ENCODE measurements at places on chromosomes 11 and 22.

DNA sequence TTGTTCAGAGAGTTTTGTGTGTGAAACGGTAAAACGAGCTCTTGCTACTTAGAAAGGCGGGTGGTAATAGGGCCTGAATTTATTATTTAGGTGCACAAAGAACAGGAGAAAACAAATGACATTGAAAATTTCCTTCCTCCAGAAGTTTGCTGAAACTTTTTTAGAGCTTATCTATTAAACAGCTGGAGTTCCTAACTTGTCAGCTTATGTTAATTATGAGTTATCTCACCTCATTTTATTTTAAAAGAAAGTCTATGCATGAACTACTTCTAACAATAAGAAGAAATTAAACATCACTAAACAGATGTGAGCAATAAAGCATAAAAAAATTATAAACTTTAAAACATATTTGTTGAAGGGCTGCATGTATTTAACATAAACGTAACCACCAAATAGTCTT is 373.9 kb upstream of the ANO3 start:
- DNase-seq, result no peak

DNA sequence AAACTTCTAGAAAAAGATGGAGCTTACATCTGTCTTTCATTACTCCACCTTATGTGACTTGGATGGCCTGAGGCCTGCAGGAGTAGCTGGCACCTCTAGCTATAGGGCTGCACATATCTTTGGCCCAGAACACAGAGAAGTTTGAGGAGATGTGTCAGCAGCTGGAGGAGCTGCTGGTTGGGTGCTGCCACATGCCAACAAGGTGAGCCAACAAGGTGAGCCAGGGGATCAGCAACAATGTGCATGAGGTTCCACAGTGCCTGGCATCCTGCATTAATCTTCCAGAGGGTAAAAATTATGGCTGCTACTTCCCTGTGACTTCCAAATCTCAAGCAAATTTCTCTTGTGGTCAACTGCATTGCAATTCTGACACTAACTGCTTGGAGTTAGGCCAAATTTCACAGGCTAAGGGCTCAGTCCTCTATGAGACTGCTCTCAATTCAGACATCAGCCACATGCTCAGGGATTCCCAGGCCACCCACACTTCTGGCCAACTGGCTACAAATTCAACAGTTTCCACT is 16.0 kb downstream of the RBM7 start:
- DNase-seq, result no peak

DNA sequence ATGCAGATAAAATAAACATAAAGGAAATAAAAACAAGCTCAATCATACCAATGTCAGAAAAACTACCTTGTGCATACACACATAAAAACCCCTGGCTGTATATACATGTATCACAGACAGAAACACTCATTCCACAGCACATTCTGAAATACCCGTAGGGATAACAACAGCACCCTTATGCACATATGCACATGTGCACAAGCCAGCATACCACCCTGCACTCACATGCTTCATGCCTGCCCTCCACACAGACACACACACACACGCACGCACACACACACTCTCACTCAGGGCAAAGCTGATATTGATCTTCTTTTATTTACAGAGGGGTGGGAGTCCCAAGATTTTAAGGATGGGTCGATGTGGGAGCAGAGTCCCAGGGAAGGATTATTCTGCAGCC is 92.1 kb downstream of the CSNK2A3 start:
- DNase-seq, result no peak

GRCh38 chr11:68271023-68271780 is 571 bp downstream of the C11orf24 start:
- DNase-seq, result peak; percentile 51
